ENCODE measurements at places on chromosomes 2 and 18.

DNA sequence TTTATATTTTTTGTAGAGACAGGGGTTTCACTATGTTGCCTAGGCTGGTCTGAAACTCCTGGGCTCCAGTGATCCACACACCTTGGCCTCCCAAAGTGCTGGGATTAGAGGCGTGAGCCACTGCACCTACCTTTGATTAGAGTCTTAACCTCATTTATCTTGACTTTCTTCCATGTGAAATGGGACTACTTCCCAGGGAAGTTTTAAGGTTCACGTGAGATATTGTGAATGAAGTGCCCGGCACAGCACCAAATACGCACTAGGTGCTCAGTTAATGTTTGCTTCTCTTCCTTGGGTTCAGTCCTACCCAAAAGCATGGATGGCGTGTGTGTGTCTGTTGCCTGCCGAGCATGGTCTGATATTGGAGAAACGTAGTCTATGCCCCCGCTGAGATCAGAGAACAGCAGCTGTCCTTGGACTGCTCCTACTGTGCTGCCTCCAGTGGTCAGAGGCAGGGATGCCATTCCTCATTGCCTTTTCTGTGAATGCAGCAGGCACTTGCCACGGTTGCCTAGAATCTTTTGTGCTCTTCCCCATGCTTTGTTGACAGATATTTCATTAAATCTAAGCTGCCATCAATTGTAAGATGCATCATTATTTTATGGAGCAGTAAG is 12.3 kb upstream of the TFCP2L1 start:
- DNase-seq, result no peak

DNA sequence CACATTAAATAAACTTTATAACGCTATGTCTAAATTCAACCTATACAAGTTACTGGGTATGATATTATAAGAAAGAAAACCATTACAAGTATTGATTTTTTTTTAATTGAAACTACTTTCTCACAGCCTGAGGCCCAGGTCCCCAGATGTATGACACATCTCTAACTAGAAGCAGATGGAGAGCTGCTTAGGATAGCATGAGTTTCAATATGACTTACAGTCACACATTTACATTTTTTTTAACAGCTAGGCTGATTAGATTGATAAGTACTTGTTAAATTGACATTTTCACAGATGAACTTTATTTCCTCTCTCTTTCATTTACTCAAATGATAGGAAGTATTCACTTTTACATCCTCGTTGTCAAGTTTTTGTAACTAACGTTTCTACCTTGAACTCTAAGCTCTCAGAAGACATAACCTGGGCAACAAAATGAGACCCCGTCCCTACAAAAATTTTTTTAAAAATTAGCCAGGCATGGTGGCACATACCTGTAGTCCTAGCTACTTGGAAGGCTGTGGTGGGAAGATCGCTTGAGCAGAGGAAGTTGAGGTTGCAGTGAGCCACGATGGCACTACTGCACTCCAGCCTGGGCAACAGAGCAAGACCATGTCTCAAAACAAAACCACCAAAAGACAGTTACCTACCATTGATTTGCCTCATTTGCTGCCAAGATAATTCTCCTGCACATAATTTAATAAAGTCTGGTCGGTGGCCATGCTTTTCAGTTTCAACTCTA is 52.4 kb downstream of the STK39 start:
- no peak for DNase-seq

- no peak for DNase-seq
Measured at GRCh38 chr2:96792772-96793749, 23.0 kb upstream of the CNNM3 start.

- DNase-seq, result no peak
Measured at GRCh38 chr2:28600181-28600580, 104.3 kb downstream of the PLB1 start.
